ENCODE measurements at places on chromosomes 11 and 22. TPM values are rescaled to one million over a fixed set of nuclear protein-coding genes. Genes with fewer than 3 reads are reported as not detected.

DNA sequence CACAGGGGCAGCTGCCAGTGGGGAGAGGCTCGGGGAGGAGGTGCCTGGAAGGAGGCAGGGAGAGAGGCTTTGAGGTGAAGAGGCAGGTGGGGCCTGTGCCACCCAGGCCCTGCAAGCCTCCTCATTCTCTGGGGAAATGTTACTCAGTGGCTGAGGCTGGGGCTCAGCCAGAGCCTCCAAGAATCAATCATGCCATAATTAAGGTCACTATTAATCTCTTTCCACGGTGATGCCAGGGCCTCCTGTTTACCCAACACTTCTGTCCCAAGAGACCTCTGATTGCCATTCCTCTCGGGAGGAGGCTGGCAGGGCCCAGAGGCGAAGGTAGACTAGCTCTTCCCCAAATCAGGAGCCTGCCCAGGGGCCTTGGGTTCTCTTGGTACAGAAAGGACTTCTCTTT lies 38.4 kb downstream of the GDPD5 start:
- no peak for DNase-seq

DNA sequence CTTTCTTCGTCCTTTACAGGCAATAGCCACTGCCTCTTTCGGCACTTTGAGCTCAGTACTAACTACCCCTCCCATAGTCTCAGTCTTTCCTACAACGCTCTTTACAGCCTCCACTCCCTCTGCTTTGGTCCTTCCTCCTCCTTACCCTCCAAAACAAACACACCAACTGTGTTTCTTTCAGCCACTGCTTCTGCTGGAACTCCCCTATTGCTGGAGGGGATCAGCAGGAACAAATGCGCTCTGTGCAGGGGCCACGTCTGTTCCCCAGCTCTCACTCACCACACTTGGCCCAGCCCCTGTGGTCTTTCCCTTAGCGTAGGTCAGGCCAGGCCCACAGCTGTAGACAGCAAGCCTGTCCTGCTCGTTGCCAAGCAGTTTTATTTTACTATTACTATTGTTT lies 42.3 kb downstream of the PC start:
- DNase-seq = peak; percentile 33

DNA sequence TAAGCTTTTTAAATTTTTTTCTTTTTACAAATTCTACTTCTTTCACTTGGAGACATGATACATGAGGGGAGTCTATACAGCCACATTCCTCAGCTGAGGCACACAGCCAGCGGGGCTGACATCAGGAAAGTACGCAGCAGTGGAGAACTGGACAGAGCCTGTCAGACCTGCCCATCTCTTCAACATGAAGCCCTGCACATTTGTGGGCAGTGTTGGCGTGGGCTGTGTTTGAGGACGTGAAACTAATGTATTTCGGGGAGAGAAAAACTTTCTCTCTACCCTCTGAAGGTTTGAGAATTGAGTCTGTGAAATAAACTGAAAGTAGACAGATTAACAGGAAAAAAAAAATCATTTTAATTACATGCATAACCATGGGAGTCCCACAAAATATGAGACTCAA lies 84.8 kb upstream of the HTATIP2 start:
- no peak for DNase-seq

DNA sequence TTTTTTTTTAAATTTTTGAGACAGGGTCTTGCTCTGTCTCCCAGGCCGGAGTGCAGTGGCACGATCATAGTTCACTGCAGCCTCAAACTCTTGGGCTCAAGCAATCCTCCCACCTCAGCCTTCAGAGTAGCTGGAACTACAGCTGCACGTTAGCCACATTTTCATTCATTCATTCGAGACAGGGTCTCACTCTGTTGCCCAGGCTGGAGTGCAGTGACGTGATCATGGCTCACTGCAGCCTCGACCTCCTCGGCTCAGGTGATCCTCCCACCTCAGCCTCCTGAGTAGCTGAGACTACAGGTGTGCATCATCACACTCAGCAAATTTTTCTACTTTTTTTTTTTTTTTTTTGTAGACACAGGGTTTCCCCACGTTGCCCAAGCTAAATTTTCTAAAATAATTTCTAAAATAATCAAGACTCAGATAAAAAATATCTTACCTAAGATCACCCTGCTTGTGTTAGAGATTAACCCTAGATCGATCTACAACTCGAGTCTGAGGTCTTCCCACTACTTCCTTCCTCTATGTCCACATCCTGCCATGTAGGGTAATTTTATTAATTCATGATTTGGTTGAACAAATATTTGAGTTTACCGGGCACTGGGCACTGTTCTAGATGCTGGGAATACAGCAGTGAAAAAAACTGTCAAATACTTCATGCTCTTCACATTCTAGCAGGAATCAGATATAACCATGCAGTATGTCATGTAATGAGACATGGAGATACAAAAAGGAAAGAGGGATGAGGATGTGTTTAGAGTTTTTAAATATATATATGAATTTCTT lies 15.1 kb downstream of the EIF4G2 start:
- DNase-seq = no peak

DNA sequence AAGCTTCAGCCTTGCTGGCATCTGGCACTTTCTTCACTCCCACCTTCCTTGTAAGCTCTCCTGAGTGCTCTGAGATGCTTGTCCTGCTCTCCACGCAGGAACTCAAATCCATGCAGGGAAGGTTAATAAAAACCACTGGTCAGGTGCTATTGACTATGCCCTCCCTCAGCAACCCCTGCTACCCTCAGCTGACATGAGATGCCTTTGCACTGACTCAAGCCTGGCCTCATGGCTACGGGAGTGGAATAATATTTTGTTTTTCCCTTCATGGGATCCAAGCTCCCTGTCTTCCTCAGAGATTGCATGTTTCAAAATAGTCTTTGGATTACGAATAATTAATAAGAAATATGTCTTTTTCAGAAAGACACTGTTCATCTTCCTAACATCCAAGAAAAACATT lies 31.7 kb upstream of the ABCC8 start:
- no peak for DNase-seq

LMO2 gene
- total RNA-seq = 72.7 TPM
